C1 segment of cervical spinal cord (tissue), 14 donors: ENCODE measurements at places on chromosomes 1 and 21.

- DNase-seq, result no peak
Measured at GRCh38 chr1:17184822-17185484, 20.0 kb upstream of the PADI1 start.

DNA sequence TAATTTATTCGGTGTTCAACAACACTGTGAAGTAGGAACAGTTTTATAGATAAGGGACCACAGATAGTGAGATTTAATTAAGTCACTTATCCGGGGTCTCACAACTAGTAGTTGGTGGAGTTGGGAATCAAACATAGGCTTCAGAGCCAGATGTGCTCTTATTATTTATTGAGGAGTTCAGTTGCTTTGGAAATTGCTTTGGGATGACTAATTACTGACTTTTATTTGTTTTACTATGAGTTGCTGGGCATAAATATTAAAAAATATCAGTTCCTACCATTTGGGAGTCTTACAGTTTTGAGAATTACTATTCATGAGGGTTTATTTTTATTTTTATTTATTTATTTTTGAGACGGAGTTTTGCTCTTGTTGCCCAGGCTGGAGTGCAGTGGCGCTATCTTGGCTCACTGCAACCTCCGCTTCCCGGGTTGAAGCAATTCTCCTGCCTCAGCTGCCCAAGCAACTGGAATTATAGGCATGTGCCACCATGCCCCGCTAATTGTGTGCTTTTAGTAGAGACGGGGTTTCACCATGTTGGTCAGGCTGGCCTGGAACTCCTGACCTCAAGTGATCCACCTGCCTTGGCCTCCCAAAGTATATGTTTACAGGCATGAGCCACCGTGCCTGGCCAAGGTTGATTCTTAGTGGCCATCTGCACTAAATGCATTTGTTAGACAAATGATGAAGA, 27.7 kb downstream of the THRAP3 start:
- no peak for DNase-seq

DNA sequence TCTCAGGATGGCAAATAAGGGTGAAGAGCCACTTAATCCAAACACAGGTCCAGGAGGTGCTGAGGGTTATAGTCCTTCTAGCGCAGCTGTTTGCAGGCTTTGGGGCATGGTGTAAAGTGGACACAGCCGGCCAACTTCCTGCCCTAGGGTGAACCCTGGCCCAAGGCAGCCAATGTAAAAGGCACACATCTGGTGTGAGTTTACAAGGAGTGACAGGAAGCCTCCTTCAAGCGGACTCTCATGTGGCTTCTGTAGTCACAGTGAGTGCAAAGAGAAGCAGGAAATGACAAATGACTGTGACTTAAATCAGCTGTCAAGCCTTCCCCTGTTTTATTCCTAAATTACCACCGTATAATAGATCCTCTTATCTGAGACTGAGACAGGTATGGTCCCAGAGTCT, 213.0 kb downstream of the CRB1 start:
- no peak for DNase-seq

DNA sequence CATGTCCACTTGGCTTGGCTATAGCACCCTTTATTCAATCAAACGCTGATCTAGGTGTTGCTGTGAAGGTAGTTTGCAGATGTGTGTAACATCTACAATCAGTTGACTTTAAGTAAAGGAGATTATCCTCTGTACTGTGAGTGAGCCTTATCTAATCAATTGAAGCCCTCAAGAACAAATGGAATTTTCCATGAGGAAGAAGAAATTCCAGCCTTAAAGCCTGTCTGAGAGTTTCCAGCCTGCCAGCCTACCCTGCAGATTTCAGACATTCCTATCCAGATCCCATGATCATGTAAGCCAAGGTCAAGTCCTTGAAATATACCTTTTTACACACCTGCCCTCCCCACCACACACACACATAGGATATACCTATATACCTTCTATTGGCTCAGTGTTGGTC, 696.7 kb downstream of the MRPL39 start:
- no peak for DNase-seq

DNA sequence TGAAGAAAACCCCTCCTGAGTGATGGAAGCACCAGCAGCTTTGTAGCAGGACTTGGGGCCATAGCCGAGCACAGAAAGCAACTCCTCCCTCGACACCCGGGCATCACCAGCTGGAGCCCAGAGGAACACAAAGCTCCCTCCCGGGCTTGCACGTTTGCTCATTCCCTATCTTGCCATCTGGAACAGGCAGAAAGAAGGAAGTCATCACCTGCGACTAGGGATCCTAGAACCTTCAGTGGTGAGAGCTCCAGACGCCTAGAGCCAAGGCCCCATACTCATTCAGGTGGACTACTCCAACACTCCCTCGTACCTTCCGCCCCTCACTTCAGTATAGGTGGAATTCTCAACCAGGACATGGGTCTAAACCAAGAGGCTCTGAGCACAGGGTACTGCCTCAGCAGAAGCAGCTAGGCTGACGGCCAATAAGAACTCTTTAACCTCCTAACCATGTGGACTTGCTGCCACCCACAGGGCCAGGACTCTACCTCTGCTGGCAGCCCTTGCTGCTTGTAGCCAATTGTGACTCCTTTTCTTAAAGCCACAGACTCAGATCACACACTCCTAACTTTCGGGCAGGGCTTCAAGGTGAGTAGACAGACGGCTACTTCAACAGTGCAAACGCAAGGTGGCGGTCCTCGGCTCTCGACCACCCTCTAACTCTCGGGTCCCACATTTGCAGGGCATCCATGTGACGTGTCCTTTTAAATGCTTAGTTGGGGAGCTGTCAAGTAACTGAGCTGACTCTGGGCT, 65.4 kb downstream of the NPHP4 start:
- DNase-seq, result no peak

DNA sequence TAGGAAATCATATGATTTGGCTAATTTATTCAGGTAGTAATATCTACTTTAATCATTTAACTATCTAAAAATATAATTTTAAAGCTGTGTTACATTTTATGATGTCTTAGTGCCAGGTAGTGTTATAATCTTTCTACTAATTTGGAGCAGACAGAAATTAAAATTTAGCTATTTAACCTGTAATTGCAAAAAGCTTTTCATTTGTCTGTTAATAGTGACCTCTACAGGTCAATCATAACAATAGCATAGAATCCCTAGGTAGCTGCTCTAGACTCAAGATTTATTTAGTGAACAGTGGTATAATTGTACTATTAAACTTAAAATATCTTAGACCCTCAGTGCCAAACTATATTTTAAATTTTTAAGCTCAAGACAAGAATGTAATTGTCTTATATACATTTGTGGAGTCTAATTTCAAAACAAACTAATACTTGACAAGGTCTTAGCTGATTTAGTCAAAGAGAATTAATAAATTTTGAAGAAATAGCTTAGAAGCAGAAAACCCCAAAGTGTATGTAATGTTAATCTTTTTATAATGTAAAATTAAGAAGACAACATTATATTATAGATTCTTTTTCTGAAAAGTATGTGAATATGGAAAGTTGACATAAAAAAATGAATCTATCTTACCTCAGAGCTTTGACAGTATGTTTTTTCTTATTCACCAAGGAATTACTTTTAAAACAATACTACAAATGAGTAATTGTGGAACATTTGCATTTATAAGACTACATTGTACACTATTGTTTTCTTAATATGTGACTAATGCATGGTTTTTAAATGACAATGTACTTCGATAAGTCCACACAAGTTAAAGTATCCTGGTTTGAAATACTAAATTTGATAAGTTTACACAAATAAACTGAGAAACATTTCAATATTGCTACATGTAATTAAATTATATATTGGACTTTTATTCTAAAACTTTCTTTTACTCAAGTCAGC, 64.1 kb upstream of the RNPC3 start:
- no peak for DNase-seq
